Amniotic epithelial cell (primary cell): ENCODE measurements at places on chromosomes 13 and 19.

DNA sequence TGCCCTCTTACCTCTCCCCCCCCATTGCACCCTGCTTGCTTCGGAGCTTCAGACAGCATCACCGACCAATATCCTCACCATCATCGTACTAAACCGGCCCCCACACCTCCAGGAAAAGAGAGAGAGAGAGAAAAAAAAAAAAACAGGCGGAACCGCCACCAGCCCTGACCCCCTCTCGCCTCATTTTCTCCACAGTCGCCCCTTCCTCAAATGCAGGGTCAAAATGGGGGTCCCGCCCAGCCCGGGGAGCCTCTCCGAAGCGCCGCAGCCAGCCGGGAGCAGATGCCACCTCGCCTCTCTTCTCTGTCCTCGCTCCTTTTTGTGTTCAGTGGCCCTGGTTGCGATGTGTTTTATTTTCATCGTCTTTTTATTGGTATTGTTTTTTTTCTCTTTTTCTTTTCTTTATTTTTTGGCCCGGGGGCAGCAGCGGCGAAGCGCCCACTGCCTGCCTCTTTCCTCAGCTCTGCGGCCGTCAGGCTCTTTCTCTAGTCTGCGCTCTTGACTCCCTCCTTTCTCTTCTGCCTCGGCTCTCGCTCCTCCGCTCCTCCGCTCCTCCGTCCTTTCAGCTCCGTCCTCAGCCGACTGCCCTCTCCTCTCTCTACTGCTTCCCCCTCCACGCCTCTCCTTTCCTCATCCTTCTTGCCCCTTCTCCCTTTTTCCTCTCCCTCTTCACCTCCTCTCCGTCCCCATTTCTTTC, 41.4 kb downstream of the DEDD2 start:
- peak; percentile 14 for DNase-seq

DNA sequence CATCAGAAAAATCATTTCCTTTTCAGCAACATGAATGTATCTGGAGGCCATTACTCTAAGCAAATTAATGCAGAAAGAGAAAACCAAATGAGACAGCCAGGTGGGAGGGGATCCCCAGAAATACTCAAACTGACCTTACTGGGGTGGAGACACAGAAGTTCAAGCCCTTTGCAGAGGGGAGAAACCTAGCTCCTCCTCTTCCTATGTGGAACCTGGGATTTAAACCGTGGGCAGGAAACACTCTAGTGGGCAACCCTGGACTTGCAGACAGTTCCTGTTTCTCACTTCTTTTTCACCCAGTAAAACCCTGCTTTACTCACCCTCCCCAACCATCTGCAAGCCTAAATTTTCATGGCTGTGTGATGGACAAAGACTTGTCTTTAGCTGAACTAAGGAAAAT, 61.3 kb downstream of the SLITRK6 start:
- DNase-seq, result no peak

- no peak for DNase-seq
Measured at GRCh38 chr19:7611541-7612279, 16.0 kb downstream of the CAMSAP3 start.

DNA sequence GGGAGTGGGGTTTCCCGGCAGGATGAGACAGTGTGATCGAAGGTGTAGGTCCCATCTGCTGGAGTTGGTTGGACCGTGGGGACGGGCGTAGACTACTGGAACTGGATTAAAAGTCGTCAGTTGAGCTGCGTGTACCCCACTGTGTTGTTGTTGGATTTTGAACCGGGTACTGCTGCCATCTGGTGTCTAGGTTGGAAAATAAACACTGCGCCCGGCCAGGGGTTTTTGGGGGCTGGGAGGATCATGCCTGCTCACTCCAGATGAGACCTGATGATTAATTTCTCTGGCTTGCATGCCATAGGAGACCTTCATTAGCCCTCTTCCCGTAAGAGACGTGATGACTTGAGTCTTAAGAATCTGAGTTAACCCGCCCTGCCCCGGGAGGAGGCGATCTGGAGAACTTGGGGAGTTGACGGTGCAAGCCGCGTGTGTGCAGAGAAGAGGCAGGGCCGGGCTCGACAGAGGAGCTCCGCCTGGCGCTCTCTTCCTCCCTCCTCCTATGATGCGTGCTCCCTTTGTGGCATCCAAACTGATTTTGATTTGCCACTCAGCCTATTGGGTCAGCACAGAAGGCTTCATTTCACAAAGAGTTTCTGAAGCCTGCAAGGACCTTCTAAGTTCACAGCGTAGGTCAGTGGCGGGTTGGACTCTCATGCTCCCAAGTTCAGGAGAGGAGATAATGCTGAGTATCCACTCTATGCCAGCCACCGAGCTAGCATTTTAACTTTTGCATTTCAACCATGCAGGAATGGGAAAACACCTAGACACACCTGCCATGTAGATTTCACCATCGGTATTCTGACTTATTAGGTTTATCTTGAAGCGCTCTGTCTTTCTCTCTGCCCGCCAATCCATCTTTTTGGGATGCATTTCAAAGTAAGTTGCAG, 2.7 kb downstream of the UHRF1 start:
- peak; percentile 100 for DNase-seq

DNA sequence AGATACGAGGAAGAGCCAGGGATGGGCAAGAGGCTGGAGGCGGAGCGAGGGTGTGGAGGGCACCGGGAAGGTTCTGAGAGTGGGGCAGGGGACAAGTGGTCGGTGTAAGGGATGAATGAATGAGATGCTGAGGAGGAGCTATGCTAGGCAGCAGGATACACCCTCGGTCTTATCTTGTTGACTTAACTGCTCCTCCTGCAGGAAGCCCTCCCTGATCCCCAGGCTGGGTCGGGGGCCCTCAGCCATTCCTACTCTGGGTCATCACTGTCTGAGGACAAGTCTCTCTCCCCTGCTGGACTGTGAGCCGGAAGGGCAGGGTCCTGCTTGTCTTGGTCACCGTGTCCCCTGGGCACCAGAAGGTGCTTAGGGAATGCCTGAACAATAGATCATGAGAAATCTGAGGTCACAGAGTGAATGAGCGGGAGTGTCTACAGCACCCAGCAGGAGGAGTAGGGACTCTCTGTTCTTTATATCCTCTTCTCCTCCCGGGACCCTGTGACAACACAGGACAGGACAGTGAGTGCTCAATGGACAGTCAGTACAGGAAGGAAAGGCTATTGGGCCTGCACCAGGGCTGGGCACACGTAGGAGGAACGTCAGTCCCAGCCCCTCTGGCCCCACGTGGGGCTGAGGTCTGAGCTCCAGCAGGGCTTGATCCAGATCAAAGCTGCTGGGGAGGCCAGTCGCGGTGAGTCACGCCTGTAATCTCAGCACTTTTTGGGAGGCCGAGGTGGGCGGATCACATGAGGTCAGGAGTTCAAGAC, 6.5 kb downstream of the NKPD1 start:
- DNase-seq, result peak; percentile 94

- peak; percentile 65 for DNase-seq
Measured at GRCh38 chr13:93318534-93319254, 92.1 kb downstream of the GPC6 start.

DNA sequence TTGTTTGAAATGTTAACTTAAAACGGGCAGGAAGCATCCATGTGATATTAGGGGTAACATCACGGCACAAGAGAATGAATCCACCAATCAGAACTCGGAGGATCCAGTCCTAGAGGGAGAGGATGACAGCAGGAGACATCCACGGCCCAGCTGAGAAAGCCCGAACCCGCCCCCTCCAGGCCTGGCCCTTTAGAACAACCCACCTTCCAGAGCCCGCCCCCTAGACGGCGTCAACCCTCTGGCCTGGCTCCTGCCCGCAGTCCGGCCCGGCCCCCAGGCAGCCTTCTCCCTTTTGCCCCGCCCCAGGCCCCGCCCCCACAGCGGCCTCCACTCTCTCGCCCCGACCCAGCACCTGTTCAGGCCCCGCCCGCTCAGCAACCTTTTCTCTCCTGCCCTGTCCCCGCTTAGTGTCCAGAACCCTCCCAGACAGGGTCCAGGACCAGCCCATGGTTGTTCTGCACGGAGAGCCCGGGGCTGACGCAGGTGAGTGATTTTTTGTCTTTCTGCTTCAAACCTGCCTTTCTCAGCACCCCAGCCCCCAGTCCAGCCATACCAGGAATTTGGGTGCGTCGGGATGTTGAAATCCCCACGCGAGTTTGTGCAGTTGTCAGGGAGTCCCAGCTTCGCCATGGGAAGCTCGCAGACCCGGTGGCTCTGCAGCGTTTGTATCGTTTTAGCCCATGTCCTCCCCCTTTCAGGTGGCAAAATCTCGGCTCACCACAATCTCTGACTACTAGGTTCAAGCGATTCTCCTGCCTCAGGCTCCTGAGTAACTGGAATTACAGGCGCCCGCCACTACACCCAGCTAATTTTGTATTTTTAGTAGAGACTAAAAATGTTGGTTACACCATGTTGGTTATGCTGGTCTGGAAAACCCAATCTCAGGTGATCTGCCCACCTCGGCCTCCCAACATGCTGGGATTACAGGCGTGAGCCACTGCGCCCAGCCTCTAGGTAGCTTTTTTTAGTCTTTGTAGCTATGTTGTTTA, 16.1 kb downstream of the ZNF816 start:
- DNase-seq, result no peak

DNA sequence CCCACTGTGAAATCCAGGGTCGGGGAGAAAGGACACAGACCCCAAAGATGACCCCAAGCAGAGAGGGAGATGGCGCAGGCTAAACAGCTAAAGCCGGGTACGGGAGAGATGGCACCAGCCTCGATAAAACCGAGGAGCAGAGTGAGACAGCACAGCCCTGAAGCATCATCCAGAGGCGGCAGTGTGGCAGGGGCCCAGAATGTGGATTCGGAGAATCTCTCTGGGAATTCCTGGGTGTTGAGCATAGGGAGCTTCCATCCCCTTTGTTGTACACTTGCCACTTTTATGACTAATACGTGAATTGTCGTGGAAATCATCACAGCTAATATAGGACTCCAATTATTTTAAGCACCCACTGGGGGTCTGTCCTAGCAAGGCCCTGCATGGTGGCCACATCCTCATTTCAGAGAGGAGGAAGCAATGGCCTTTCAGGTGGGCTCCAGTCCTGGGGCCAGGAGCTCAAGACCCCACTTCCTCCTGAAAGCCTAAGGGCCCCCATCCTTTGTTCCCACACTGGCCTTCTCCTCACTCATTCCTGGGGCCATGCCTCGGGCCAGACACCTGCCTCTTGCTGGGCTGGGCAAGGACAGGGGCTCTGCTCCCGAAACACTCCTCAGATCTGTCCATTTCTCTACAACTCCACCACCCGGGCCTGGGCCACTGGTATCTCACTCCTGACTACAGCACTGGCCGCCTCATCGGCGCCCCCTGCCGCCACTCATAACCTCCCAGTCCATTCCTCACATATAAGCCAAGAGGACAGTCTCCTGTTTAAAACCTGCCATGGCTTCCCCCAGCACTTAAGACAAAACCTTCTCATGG, 29.3 kb upstream of the ATP1A3 start:
- DNase-seq, result no peak
